NCI-H1417 (cell line): ENCODE measurements at places on chromosomes 5 and 9.
A peak's percentile ranks its signal among the peaks of the same experiment; 100 is the strongest.

- no peak for DNase-seq
Measured at GRCh38 chr5:125274211-125274610, 527.8 kb upstream of the ZNF608 start.

DNA sequence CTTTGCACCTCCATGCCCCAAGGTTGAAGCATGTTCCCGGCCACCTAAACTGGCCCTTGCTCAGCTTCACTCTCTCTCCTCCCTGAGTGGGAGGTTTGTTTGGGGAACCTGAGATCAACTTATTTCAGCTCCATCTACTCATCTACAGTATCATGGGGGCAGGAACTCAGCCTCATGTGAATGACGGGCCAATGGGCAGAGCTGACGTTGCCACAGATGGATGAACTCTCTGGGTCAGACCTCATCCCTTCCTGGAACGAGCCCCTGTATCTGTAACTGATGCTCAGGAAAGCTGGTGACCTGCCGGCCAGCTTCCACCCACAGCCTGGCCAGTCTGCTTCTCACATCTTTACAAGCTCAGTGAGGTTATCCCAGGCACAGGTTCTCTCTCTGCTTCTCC is 369.6 kb downstream of the IRX2 start:
- no peak for DNase-seq

DNA sequence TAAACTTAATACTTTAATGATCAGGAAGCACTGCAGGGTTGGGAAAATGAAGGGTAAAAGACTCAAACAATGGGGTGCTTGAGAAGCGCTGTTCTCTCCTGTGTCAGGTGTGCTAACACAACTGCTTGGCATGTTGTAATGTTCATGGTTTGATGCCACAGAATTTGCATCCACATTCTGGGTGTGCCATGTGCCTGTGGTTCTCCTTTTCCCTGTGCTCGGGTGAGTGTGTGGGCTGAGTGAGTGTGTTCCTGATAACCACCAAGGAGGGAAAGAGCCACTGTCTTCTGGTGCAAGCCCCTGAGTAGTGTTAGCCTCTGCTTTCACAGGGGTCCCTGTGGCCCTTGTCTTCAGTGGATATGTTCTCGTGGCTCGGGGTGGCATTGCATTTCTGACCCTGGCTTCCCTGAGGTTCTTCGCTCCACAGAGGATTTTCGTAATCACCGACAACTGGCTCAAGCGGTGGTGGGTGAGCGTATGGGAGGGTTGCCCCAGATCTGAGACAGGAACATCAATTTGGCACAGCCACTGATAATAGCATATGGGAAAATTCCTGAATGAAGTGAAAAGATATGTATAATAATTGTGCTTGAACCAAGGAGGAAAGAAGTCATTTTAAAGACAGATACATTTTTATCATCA is 102.0 kb downstream of the MVB12B start:
- DNase-seq, result no peak

DNA sequence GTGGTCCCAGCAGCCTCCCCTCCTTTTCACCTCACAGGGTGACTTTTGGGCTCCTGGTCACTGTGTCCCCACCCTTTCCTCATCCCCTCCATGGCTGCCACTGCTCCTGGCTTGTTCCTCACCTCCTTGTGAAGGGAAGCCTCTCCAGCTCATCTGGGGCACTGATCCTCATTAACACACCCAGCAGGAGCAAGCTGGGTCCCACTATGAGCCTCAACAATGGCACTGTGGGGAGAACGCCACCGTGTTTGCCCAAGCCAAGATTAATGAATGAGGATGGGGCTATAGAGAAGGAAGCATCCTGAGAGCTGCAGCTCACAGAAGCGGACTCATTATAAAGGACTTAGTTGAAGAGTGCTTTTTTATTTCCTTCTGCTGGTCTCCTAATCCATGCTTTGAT is 118.4 kb downstream of the MARCHF11 start:
- no peak for DNase-seq

GRCh38 chr9:93262537-93263310 is 78.8 kb downstream of the WNK2 start:
- DNase-seq, result peak; percentile 53

DNA sequence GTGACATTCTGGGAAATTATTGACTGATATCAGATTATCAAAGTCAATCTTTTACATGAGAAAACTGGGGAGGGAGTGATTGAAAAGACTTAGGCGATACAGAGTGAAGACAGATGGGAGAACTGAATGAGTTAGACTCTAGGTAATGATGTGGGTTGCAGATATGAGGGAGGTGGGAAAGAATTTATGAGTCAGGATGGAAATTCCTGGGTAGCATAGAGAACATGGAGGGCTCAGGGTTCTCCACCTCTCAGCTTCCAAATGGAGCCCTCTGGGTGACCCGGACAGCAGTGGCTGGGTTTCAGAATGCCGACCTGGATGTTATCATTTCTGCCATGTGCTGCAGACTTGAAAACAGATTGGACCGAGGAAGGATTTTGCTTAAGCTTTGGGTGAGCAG is 75.4 kb upstream of the SHB start:
- no peak for DNase-seq

DNA sequence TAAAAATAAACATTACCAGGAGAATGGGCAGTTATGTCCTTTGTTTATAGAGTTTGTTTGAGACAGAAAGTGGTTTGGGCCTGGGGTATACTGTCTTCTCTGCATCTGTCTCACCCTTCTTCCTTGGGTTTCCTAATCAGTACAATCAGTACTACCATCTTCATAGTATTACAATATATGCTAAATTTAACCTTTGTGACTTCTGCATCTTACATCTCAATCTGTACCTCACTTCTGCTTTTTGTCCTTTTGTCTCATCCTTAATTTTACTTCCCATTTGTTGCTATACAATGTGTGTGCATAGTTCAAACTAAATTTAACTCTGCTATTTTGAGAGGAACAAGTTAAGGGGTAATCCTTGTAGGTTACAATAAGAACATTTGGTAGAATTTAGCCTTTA is 19.6 kb downstream of the FBXO38 start:
- DNase-seq, result no peak

DNA sequence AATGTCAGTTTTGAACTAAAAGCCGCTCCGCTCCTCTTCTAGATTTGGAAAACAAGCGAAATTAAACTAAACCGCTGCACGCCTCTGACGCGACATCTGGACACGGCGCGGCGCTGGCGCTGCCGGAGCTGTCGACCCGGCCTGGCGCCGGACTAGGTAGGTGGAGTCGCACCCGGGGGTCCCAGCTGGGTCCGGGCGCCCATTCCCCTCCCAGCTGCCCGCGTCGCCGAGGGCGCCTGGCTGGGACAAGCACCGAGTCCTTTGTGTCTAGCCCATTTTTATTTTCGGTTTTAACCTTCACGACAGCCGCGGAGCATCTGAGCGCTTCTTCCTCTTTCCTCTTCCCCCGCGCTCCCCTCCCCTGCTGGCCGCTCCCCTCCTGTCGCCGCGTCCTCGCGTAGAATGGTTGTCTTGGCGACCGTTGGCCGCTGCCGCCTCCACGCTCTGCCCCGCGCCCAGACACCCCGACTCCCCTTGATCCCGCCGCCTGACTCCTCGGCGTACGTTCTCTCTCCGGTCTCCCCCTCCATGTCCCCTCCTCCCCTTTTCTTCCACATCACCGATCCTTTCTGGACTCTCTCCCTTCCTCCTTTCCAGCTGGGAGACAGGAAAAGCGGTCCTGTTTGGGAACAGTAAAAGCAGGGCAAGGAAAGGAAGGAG is 545 bp downstream of the CDKN2B-AS1 start:
- DNase-seq, result peak; percentile 74

DNA sequence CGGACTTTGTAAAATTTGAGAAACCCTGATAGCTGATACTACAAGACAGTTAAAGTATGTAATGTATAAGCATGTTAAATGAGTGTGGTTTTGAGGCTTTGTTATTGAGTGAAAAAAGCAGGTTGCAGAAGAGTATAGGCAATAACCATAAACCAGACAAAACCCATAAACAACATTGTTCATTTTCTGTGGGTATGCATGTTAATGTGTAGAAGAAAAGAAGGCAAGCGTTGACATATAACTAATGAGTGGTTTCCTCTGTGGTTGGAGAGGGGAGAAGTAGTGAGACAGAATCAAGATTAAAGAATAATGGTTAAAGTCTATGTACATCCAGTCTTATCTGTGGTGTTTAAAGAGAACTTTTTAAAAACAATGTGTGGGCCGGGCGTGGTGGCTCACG is 26.2 kb downstream of the RAD23B start:
- no peak for DNase-seq

GRCh38 chr5:150479416-150479815 is 28.5 kb upstream of the NDST1 start:
- no peak for DNase-seq

- DNase-seq, result no peak
Measured at GRCh38 chr5:43338862-43339261, 25.6 kb upstream of the HMGCS1 start.

GRCh38 chr9:16092142-16093091 is 539.6 kb downstream of the CCDC171 start:
- DNase-seq, result no peak

GRCh38 chr9:89739511-89739910 is 134.7 kb downstream of the GADD45G start:
- DNase-seq, result no peak

DNA sequence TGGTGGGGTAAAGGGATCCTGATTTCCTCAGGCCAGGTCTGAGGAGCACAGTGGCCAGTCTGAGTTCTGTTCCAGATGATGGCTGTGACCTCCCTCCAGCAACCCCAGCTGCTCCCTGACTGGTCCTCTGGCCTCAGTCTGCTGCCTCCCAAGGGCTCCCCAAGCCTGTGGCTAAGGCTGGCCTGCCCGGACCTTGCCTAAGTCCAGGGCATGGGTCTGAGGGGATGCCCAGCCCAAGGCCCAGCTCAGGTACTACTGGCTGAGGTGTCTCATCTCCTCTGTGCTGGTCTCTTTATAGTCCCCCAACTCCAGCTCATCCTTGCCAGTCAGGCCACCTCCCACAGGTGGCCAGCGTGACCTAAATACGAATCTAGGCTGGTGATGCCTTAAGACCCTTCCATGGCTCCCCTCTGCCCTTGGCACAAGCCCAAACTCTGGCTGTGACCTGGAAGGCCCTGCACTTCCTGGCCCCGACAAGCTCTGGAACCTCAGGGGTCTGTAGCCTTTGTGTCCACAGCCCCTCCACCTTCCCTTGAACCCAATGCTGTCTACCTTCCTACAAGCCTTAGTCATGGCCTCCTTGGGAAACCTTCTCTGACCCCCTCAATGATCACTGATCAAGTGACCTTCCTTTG is 9.8 kb downstream of the KIF12 start:
- DNase-seq, result no peak

GRCh38 chr9:7346144-7346543 is 453.4 kb downstream of the DMAC1 start:
- DNase-seq, result no peak

GRCh38 chr5:16884595-16884994 is 51.5 kb downstream of the MYO10 start:
- DNase-seq, result no peak

DNA sequence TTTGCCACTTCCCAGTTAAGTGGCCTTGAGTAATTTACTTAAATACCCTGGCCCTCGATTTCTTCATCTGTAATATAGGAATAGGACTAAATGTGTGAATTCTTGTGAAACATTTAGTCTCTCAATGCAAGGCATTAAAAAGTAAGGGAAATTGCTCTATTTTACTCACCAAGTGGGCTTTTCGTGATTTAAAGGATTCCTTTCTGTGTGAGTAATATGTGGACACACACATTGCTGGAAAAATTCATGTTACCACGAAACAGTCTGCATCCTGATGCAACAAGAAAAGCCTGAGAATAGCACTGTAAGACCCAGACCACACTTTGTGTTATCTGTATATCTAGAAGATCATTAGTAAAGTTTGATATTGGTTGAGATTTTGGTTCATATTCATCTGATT is 1243.0 kb upstream of the CDH9 start:
- no peak for DNase-seq

DNA sequence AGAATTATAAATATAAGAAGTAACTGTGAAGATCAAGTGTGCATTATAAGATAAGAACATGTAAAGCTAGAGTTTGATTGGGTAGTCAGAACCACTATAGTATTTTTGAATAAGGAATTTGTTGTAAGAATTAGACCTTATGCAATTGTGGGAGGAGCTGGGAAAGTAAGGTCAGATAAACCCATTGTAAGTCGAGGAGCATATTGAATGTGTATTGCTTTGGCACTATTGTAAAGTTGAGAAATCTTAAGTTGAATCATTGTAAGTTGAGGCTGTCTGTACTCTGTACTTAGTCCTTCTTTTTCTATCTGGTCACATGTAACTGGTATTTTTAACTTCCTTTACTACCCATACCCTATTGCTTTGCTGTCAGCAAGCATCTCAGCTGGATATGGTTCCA is 158.7 kb downstream of the CCDC171 start:
- no peak for DNase-seq

DNA sequence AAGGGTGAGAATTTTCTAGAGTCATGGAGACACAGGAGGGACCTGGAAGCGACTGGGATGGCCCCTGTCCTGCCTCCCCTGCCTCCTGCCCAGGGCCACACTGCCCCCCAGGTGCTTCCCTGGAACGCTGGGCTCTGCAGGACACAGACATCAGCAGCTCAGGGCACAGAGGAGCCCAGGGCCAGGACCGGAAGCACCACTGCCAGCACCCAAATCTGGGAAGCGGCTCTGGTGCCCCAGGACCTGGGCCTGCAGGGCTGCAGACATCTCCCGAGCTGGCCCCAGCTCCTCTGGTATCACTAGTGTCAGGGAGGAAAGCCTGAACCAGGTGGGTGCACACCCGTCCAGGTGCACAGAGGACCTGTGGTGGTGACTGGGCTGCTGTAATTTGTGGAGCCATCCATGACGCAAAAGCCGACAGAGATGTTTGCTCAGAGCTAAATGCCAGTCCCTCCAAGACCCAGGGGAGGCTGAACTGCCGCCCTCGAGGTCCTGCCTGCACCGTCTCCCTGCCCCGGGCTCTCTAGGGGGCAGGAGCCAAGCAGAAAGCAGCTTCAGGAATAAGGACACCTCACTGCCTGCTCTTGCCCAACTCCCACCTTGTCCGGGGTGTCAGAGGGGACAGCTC is 46.0 kb upstream of the SIMC1 start:
- DNase-seq, result no peak

DNA sequence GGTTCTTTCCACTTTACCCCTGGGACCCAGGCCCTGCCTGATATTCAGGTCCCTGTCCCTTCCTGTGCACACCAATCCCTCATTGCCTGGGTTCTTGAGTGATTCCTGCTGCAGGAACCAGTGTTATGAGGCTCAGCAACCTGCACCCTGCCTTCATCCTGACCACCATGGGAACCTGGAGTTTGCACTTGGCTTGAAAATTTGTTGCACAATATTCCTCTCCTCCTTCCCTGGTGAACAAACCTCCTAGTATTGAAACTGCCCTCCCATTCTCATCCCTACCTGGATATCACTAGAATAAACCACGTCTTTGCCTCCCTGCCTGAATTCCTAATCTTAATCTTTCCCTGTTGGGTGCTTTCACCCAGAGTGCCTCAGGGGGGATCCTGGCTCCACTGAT is 52.1 kb upstream of the AFAP1L1 start:
- no peak for DNase-seq

DNA sequence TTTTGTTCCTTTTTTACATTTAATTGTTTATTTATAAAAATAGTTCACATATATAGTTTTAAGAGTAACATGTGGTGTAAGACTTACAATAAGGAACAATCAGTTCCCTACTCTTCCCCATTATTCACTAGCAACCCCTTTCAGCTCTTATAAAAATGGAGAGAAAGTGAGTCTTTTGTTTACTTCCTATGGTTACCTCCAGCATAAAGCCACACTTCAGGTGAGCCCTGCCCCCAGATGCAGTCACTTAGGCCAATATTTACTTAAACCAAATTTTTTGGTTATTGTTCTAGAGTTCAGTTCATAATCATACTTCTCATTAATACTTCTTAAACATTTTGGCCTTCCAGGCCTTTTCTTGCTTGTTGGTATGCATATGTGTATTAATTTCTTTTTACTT is 33.7 kb downstream of the UBE2R2 start:
- DNase-seq, result peak; percentile 11

- no peak for DNase-seq
Measured at GRCh38 chr9:68780380-68780712, 75.3 kb downstream of the PIP5K1B start.
